Cerebellum (tissue), 4 donors: ENCODE measurements at places on chromosomes 6 and 20. TPM values are rescaled to one million over a fixed set of nuclear protein-coding genes. Genes with fewer than 3 reads are reported as not detected.

GRCh38 chr6:4313044-4313686 is 177.8 kb upstream of the ECI2 start:
- DNase-seq, result no peak

Gene EBF4
- total RNA-seq, result 6.2 TPM

DNA sequence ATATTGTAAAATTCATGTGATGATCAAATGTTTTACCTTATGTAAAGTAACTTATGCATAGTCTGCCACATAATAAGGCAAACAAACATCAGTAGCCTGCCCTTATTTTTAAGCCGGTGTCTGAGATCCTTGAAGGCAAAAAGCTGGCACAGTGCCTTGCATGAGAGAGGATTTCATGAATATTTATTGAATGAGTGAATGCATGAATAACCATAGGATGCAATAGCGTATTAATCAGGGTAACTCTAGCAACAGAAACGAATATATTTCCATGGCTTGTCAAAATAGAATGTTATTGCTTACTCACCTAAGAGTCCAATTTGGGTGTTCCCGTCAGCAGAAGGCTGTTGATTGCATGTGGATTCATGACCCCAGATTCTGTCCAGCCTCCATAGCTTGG is 34.9 kb downstream of the BTBD3 start:
- DNase-seq, result no peak

DNA sequence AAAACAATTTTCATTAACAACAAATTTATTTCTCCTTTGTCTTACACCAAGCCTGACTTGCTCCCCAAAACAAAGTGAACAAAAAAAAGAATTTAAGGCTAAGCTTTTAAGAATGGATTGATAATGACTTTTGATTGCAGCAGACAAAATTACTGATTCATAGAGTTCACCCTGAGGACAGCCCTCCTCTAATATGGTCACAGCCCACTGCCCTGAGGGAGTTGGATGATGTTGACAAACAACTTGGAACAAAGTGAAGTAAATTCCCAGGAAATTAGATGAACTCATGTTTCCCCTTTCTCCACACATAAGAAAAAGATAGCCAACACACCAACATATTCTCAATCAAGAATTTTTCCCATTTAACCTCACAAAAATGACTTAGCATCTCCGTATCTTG is 7.7 kb upstream of the ISM1 start:
- no peak for DNase-seq

DNA sequence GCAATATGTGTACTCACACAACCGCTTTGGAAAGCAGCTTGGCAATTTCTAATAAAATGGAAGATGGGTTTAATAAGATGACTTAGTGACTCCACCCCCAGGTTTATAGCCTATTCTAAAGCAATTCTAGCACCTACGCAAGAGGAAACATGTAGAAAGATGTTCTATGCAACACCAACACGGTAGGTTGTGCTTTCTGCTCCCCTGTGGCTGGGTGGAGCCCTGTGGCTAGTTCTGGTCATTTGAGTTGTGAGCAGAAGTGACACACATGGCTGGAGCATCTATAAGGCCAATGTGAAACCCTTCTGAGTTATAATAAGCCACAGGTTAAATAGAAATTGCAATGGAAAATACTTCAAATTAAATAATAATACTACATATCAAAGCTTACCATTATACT is 310.7 kb downstream of the CD83 start:
- no peak for DNase-seq

GRCh38 chr6:11214084-11214833 is 18.2 kb downstream of the NEDD9 start:
- DNase-seq, result no peak

GRCh38 chr6:120853489-120853888 is 480.8 kb downstream of the TBC1D32 start:
- DNase-seq, result no peak

DNA sequence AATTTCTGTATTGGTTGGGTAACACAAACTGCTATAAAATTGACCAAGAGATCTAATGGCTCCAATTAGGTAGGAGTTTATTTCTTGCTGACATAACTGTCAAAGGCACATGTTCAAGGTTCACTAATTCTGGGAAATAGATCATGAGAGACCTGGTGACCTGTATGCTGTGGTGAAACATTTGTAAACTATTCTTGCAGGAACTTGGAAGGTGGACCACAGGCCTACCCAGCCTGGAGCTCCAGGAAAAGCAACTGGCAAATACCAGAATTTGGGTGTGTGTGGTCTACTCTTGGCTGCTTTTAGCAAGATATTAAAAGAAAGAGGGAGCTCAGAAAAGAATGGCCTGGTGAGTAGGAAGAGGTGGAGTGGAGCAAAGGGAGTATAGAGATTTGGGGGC is 184.6 kb downstream of the QKI start:
- no peak for DNase-seq

- DNase-seq, result peak; percentile 6
Observed at GRCh38 chr6:149342525-149342924, 25.0 kb downstream of the TAB2 start.

DNA sequence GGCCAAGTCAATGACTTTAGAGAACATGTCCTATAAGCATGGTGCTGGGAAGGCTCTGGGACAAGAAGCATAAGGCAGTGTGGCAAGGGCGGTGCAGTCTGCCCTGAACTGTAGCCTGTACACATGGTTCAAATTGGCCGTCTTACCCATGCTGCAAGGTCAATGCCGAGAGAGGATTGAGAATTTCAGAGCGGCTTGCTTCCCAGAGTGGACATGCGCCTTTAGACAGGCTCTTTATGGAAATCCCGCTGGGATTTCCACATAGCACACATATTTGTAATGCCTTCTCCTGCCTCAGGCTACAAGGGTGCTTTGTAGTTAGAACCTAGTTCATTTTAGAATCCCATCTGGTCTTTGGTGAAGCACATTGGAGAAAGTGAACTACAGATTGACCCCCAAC is 36.1 kb upstream of the CEP162 start:
- no peak for DNase-seq

DNA sequence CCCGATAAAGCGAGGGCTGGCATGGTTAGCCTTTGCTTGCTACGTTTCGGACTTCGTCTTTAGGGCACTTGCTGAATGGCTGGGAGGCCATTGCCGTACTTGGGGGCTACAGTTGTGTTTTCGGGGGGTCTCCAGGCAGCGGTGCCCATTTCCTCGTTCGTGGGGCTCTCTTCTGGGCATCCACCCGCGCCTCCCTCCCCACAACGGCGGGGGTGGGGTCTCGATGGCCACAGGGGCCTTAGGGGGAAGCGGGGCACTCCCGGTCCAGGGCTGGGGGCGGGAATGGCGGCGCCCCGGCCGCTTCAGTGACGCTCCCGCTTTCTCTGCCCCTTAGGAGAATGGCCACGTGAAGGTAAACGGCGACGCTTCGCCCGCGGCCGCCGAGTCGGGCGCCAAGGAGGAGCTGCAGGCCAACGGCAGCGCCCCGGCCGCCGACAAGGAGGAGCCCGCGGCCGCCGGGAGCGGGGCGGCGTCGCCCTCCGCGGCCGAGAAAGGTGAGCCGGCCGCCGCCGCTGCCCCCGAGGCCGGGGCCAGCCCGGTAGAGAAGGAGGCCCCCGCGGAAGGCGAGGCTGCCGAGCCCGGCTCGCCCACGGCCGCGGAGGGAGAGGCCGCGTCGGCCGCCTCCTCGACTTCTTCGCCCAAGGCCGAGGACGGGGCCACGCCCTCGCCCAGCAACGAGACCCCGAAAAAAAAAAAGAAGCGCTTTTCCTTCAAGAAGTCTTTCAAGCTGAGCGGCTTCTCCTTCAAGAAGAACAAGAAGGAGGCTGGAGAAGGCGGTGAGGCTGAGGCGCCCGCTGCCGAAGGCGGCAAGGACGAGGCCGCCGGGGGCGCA is 2.4 kb downstream of the MARCKS start:
- peak; percentile 53 for DNase-seq

Gene ATP6V1G2
- total RNA-seq, result 48.2 TPM

DNA sequence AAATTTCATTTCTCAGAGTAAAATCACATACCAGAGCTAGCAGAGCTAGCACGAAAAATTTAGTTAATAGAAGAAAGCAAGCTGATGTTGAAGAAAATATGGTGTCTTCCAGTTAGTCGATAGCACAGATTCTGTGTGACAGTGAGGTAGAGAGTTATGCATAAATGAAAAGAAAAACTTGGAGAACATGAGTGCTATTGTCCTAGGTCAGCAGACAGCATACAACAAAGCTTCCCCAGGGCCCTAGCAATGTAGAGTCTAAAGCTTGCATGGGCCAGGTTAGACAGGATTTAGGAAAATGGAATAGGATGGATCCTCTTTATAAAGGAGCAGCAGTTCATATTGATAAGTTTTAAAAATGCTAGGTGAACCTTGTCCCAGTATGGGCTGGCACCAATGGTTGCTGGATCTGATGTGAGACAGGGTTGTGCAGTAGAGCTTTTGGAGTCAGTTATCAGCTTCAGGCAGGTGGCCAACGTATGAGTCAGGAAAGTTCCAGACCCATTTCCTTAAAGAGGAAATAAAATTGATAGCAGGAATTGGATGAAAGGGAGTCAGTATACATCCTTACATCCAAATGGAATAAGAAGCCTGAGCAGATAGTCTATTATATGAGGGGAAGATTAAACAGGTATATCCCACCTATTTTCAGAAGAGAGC is 277.2 kb downstream of the FRK start:
- DNase-seq, result no peak

GRCh38 chr6:128097009-128097408 is 196.2 kb upstream of the THEMIS start:
- DNase-seq, result no peak

GRCh38 chr20:19114410-19114809 is 98.0 kb upstream of the SLC24A3 start:
- DNase-seq, result no peak

GRCh38 chr6:154466139-154466538 is 44.3 kb downstream of the CNKSR3 start:
- DNase-seq, result no peak

DNA sequence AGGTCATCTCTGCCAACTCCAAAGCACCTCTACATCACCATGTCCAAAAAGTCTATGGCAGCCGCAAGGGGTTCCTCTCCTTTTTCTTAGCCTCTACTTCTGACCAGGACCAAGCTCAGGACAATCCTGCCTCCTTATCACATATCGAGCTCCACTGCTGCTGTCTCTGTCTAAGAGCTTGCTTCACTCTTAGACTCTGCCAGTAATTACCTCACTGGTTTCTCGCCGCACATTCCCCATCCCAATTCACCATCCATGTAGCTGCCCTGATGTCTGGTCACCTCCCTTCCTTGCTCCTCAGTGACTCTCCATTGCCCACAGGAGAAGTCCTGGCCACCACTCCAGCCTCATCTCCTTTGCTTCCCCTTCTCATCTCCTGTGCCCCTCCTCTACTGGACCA is 24.1 kb upstream of the PI16 start:
- no peak for DNase-seq

- no peak for DNase-seq
Observed at GRCh38 chr6:143107911-143108761, 47.4 kb downstream of the AIG1 start.

Gene RNF144B
- 3.3 TPM for total RNA-seq

DNA sequence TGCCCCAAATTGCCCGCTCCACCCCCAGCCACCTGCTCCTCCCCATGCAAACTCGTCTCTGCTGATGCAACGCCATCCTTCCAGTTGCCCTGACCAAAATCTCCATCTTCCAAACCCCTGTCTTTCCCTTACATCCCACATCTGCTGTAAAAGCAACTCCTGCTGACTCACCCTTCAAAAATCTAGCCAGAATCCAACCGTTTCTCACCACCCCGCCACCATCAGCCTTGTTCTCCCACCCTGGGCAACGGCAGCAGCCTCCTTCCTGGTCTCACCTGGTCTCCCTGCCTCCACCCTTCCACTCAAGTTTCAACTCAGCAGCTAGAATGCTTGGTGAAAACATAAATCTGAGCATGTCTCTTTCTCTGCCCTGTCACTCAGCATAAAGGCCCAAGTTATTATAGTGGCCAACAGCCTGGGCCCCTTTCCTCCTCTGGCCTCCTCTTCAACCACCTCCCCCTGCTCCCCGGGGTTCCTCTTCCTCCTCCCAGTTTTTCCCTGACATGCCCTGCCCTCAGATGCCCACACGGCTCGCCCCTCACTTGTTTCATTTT is 7.2 kb upstream of the SYNJ2 start:
- DNase-seq, result no peak

Gene KIF25
- total RNA-seq, result 0.64 TPM

- no peak for DNase-seq
Observed at GRCh38 chr6:40856271-40856670, 182.8 kb downstream of the UNC5CL start.

- DNase-seq, result no peak
Observed at GRCh38 chr6:151576633-151577032, 82.8 kb downstream of the CCDC170 start.

DNA sequence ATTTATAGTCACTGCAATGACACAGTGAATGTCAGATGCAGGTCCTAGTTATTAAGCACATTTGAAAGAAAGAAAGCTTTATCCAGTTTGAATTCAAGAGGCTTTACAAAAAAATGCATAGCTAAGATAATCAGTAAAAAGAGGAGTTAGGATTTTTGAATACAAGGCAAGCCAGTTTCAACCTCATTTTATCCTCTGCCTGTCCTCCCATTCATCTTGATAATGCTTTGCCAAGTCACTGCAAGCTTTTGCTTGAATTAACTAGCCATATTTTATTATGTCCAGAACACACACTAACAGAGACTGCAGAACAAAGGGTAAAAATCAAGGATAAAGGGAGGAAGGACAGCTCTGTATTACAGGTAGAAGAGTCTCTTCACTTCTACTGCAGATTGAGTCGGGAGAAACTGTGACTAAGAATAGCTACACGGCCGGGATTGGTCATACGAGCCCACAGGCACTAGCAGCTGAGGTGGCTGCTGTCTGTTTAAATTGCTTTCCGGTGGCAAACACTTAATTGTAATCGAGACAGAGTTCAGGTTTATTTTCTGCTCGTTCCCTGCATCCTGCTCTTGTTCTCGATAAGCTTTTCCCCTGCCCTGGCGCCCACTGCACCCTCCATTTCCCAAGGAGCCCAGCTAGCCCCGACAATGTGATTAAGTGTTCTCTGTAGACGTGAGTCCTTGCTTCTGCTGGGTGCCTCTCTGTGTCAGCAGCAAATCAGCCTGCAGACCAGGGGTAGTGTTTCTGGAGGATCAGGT is 30.5 kb upstream of the AKAP12 start:
- DNase-seq, result peak; percentile 49

GRCh38 chr6:160798625-160799024 is 96.6 kb downstream of the PLG start:
- DNase-seq, result no peak

DNA sequence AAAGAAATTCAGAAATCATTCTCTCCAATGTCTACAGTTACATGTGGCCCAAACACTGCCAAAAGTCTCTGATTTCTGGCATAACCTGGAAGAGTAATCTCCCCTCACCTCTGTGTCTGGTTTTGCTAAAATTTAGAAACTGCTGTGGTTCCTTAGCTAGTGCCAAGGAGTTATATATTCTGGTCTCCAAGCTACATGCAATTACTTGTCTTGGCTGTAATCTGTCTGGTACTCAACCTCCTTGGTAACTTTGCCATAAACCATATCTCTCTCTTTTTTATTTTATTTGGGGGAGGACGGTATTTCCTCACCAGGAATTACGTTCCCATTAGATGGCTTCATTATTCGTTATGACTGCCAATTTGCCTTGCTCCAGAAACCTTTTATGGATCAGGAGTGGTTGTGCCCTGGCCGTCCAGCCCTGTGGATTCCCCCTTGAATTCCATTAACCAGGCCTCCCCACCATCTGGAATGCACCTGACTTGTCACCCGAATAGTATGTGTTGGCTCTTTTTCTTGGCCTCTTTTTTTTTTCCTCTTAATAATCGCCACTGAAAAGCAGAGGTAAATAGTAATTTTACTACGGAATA is 400.0 kb downstream of the CD83 start:
- no peak for DNase-seq

Gene SEMG1
- not detected for total RNA-seq
